CD8-positive, alpha-beta memory T cell (primary cell): ENCODE measurements at places on chromosomes 1 and 21.

DNA sequence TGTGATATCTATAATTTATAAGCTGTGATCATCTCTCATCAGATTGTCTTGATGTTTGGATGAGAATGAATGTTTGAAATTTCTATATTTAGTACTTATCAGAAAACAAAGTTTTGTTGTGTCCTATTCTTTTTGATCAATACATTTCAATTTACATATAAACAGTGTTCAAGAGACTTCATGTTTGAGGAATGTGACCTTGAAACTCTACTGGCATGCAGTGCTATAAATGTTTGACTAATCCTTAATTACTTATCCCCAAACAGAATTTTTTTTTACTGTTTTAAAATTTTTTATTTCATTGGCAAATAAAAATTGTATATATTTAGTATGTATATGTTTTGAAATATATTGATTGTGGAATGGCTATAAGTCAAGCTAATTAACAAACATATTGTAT, 1.5 kb upstream of the PRKAA2 start:
- H3K27me3 ChIP-seq, result peaks cover 3% of the 10 kb centered on the region
- H3K4me1 ChIP-seq, result no peaks in the 10 kb centered on the region
- no peak overlapping the region for H3K27ac ChIP-seq
- H3K36me3 ChIP-seq, result no peaks in the 10 kb centered on the region

DNA sequence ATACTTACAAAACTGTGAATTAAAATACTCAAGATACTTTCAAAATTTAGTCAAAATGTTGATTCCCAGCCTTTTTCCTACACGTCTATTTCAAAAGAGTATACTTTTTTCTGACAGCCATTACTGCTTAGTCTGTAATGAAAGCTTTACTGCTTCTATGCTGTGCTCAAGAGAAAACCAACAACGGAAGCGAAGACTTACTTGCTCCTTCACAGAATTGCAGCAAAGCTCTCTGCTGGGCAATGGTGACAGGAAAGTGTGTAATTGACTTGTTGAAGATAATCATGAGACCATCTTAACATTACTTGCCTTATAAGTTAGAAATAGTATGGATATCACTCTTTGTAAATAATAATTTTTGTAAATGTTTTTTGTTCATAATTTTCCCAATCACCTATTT, 1.7 kb upstream of the DYNLT5 start:
- no peaks in the 10 kb centered on the region for H3K36me3 ChIP-seq
- no peak for DNase-seq
- no peaks in the 10 kb centered on the region for H3K4me1 ChIP-seq

DNA sequence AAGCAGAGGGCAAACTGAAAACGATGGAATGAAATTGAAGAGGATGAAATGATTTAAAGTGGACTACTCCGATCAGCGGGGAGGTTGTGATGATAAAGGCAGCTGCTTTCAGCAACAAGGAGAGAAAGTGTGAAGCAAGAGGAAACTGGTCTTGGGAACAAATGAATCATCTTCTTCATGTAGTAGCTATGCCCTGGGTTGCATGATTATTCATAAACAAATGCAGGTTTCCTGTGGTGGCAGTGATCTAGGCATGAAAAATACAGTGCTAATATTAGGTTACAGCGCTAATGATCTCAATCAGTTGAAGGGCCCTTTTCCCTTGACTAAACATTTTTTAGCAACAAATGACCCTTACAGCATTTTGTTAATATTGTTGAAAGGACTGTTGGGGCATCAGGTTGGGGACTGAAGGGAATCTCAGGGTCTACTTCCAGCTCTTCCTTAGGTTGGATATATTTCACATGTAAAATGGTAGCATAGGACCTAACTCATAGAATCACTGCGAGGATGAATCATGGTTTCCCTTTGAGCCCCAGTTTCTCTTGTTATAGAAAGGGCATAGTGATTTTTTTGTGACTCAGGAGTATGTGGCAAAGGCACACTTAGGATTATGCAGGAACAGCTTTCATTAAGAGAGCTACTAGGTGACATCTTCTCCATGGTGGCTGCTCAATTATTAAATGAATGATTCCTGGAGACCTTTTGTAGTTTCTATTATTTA, 1.9 kb upstream of the ZFYVE9 start:
- no peaks in the 10 kb centered on the region for H3K36me3 ChIP-seq
- H3K4me3 ChIP-seq, result peak overlapping the region; percentile 16
- DNase-seq, result peak; percentile 39
- H3K4me1 ChIP-seq, result peaks cover 25% of the 10 kb centered on the region
- H3K27me3 ChIP-seq, result no peaks in the 10 kb centered on the region

- no peak overlapping the region for H3K27ac ChIP-seq
- no peak for DNase-seq
- H3K4me3 ChIP-seq, result no peak overlapping the region
- no peaks in the 10 kb centered on the region for H3K4me1 ChIP-seq
Measured at GRCh38 chr1:41377397-41377796, 16.2 kb downstream of the FOXO6 start.
